Gastrocnemius medialis (tissue), 4 donors: ENCODE measurements at places on chromosomes 12 and 14. TPM values are rescaled to one million over a fixed set of nuclear protein-coding genes. Genes with fewer than 3 reads are reported as not detected.

- no peaks in the 10 kb centered on the region for H3K4me1 ChIP-seq
- no peak overlapping the region for H3K4me3 ChIP-seq
- H3K27ac ChIP-seq, result no peak overlapping the region
Observed at GRCh38 chr14:31659278-31659677, 98.1 kb downstream of the NUBPL start.

- DNase-seq, result no peak
- H3K4me1 ChIP-seq, result no peaks in the 10 kb centered on the region
- no peak overlapping the region for H3K4me3 ChIP-seq
- no peaks in the 10 kb centered on the region for H3K36me3 ChIP-seq
Observed at GRCh38 chr14:57611555-57612075, 118.0 kb upstream of the CCDC198 start.

- DNase-seq, result no peak
- H3K36me3 ChIP-seq, result no peaks in the 10 kb centered on the region
- no peak overlapping the region for H3K4me3 ChIP-seq
- no peaks in the 10 kb centered on the region for H3K27me3 ChIP-seq
- H3K4me1 ChIP-seq, result peaks cover 8% of the 10 kb centered on the region
Observed at GRCh38 chr12:15996254-15996653, 85.1 kb downstream of the DERA start.

GRCh38 chr14:80940146-80940545, 1.4 kb downstream of the CEP128 start:
- no peaks in the 10 kb centered on the region for H3K27me3 ChIP-seq
- DNase-seq, result no peak
- H3K36me3 ChIP-seq, result no peaks in the 10 kb centered on the region
- no peak overlapping the region for H3K27ac ChIP-seq
- H3K4me1 ChIP-seq, result peaks cover 5% of the 10 kb centered on the region

Gene WNT1
- not detected for total RNA-seq

DNA sequence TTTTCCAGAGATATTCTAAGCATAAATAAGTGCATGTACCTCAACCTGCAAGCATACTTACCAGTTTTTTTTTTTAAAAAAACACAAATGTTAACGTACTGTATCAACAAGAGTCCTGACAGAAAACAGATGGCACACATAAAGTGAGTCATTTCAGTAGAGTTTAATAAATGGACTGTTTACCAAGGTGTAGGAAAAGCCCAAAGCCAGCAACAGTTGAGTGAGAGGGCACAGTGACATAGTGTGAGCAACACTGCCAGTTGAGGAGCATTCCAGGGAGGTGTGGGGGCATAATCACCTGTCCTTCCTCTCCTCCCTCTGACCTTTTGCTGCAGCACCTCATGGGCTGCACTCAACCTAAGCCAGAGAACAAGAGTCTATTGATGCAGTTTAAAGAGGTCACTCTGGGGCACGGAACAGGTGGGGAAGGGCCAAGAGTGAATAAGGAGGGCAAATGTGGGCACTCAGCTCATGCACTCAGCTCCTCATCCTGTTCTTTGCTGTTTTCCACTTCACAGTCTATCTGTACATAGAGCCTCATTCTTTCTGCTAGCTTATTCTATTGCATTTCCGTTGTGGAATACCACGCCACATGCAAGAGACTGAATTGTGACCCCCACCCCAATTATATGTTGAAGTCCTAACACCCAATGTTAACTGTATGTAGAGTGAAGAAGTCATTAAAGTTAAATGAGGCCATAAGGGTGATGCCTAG, 29.3 kb downstream of the DHRS2 start:
- no peaks in the 10 kb centered on the region for H3K36me3 ChIP-seq
- no peaks in the 10 kb centered on the region for H3K27me3 ChIP-seq
- no peaks in the 10 kb centered on the region for H3K4me1 ChIP-seq
- no peak for DNase-seq
- no peak overlapping the region for H3K4me3 ChIP-seq

GRCh38 chr14:89757313-89757939, 197.1 kb downstream of the EFCAB11 start:
- no peaks in the 10 kb centered on the region for H3K27me3 ChIP-seq
- H3K36me3 ChIP-seq, result no peaks in the 10 kb centered on the region
- no peaks in the 10 kb centered on the region for H3K4me1 ChIP-seq
- DNase-seq, result no peak
- H3K27ac ChIP-seq, result no peak overlapping the region

GRCh38 chr12:118981285-118982211, at the start of gene SRRM4:
Gene SRRM4, plus strand, starts transcription at chr12:118981541. Its CDS starts 342 bp downstream, at chr12:118981883.
- no peaks in the 10 kb centered on the region for H3K4me1 ChIP-seq
- no peak within 1 kb of the TSS for H3K4me3 ChIP-seq
- DNase-seq, result no peak
- no peaks in the 10 kb centered on the region for H3K36me3 ChIP-seq

DNA sequence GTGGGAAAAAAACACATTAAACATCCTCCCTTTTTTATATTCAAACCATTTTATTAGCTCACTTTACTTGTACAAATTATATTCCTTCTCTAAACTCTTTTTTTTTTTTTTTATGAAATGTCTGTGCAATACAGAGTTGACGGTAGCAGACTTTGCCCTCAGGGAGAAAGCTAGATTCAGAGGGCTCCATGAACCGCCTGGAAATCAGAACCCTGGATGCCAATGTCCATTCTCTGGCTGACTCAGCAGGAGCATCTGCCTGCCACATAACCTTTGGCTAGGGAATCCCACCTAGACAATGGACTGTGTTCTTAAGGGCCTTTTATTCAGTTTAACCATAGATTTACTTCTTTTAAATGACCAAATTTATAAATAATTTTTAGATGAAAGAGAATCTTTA, 467.0 kb downstream of the MDGA2 start:
- no peaks in the 10 kb centered on the region for H3K4me1 ChIP-seq
- H3K4me3 ChIP-seq, result no peak overlapping the region
- H3K36me3 ChIP-seq, result no peaks in the 10 kb centered on the region
- H3K27ac ChIP-seq, result no peak overlapping the region
- DNase-seq, result no peak
- H3K27me3 ChIP-seq, result no peaks in the 10 kb centered on the region

Gene ZDHHC22
- not detected for total RNA-seq

GRCh38 chr12:1832801-1833595, 12.6 kb downstream of the LRTM2 start:
- H3K36me3 ChIP-seq, result no peaks in the 10 kb centered on the region
- DNase-seq, result no peak
- no peak overlapping the region for H3K4me3 ChIP-seq
- no peaks in the 10 kb centered on the region for H3K4me1 ChIP-seq
- no peaks in the 10 kb centered on the region for H3K27me3 ChIP-seq

- no peak overlapping the region for H3K4me3 ChIP-seq
- H3K27ac ChIP-seq, result no peak overlapping the region
Observed at GRCh38 chr12:103244596-103244995, 251.2 kb downstream of the C12orf42 start.

GRCh38 chr12:55974308-55974730, 441 bp downstream of the RAB5B start:
- no peaks in the 10 kb centered on the region for H3K27me3 ChIP-seq
- DNase-seq, result peak; percentile 57
- H3K4me3 ChIP-seq, result peak overlapping the region; percentile 86
- peaks cover 17% of the 10 kb centered on the region for H3K36me3 ChIP-seq
- H3K4me1 ChIP-seq, result peaks cover 28% of the 10 kb centered on the region
- peak overlapping the region; percentile 98 for H3K27ac ChIP-seq

Gene MFAP5
- total RNA-seq, result 78.2 TPM

Gene GPRC5D
- total RNA-seq, result not detected

Gene PARP11
- total RNA-seq, result 0.73 TPM

DNA sequence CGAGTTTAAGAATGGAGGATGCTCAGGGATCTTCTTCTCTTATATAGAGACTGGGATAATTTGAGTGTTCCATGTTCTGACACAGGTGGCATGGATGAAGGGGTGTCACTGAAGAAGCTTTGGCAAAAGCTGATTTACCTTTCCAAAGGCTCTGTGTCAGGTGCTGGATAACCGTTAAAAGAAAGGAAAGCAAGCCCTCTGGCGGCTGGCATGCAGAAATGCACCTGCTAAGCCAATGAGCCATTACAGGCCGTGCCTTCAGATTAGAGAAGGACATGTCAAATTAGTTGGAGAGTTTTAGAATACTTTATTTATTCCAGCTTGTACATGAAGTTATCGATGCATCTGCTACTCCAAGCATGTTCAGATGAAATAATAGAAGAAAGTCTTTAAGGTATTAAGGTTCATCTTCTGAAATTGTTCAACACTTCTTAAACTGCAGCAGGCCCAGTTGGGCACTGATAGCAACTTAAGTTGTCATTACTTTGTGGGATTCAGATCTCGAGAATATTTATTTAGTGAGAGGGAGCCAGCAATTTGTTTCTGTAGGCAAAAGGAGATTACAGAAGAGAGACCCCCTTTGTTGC, 678.2 kb downstream of the NRXN3 start:
- no peak overlapping the region for H3K27ac ChIP-seq
- no peaks in the 10 kb centered on the region for H3K4me1 ChIP-seq
- DNase-seq, result no peak
- no peaks in the 10 kb centered on the region for H3K36me3 ChIP-seq

Gene GNG2
- total RNA-seq, result 1.4 TPM

- DNase-seq, result no peak
- no peak overlapping the region for H3K4me3 ChIP-seq
- H3K27me3 ChIP-seq, result no peaks in the 10 kb centered on the region
- H3K4me1 ChIP-seq, result peaks cover 34% of the 10 kb centered on the region
Observed at GRCh38 chr12:7064516-7064915, 4.0 kb downstream of the C1S start.

DNA sequence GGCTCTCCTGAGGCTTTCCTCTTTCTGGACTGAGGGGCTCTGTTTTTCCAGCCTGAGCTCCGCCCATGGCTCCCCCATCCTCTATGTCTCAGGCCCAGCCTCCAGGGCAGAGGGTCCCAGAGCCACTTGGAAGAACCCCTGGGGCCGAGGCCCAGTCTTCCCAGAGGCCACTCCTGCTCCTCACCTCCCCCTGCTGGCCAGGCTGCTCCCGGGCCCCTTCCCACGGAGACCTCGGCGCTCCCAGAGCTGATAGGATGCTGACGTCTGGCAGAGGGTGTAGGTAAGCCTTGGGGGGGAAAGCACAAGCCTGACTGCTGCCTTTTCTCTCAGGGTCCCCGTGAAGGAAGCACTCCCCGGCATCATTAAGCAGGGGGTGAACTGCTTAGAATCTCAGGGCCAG, 51.4 kb downstream of the ERH start:
- H3K4me1 ChIP-seq, result no peaks in the 10 kb centered on the region
- DNase-seq, result no peak
- no peaks in the 10 kb centered on the region for H3K36me3 ChIP-seq

Gene PTPRR
- total RNA-seq, result not detected

Gene DDX11
- 29.8 TPM for total RNA-seq

DNA sequence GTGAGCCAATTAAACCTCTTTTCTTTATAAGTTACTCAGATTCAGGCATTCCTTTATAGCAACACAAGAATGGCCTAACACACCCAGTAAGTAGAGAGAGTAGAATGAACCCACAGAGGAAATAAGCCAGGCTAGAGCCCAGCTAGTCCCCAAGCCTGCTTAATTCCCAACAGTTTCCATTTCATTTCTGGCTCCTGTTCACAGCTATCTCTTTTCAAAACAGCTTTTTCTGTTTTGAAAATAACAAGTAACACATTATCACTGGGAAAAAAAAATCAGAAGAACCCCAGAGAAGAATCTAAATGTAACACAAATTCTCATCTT, 69.0 kb downstream of the HSPB8 start:
- no peaks in the 10 kb centered on the region for H3K27me3 ChIP-seq
- no peak for DNase-seq
- H3K36me3 ChIP-seq, result no peaks in the 10 kb centered on the region
- H3K27ac ChIP-seq, result peak overlapping the region; percentile 79

GRCh38 chr12:24760162-24760561, 188.7 kb downstream of the BCAT1 start:
- no peaks in the 10 kb centered on the region for H3K27me3 ChIP-seq
- no peak overlapping the region for H3K27ac ChIP-seq
- no peak for DNase-seq

- DNase-seq, result no peak
- H3K4me1 ChIP-seq, result peaks cover 6% of the 10 kb centered on the region
- H3K27me3 ChIP-seq, result no peaks in the 10 kb centered on the region
- H3K36me3 ChIP-seq, result no peaks in the 10 kb centered on the region
- no peak overlapping the region for H3K27ac ChIP-seq
Observed at GRCh38 chr14:20489093-20489994, 16.0 kb upstream of the RNASE10 start.

DNA sequence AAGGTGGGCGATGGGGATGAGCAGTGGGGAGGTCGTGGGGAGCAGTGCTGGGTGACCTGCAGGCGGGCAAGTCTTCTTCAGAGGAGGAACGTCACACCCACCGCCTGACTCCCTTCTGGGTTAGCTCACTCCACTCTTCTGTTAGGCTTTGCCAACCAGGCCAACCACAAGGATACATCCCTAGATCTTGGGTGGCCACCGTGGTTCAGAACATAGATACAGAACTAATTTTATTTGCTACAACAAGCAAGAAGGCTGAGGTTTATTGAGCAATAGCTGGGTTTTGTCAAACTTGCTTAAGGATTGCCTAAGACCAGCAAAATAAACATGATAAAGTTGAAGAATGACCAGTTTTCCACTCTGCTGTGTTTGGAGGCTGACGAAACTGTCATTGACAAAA, 109.4 kb downstream of the DACT1 start:
- peak; percentile 21 for DNase-seq
- H3K27me3 ChIP-seq, result no peaks in the 10 kb centered on the region
- no peak overlapping the region for H3K4me3 ChIP-seq

GRCh38 chr12:12425616-12426015, 68.7 kb downstream of the BORCS5 start:
- no peak overlapping the region for H3K27ac ChIP-seq
- DNase-seq, result no peak
- no peaks in the 10 kb centered on the region for H3K36me3 ChIP-seq
- H3K4me3 ChIP-seq, result no peak overlapping the region
- no peaks in the 10 kb centered on the region for H3K27me3 ChIP-seq
- peaks cover 7% of the 10 kb centered on the region for H3K4me1 ChIP-seq

Gene DENND5B
- 33.7 TPM for total RNA-seq

DNA sequence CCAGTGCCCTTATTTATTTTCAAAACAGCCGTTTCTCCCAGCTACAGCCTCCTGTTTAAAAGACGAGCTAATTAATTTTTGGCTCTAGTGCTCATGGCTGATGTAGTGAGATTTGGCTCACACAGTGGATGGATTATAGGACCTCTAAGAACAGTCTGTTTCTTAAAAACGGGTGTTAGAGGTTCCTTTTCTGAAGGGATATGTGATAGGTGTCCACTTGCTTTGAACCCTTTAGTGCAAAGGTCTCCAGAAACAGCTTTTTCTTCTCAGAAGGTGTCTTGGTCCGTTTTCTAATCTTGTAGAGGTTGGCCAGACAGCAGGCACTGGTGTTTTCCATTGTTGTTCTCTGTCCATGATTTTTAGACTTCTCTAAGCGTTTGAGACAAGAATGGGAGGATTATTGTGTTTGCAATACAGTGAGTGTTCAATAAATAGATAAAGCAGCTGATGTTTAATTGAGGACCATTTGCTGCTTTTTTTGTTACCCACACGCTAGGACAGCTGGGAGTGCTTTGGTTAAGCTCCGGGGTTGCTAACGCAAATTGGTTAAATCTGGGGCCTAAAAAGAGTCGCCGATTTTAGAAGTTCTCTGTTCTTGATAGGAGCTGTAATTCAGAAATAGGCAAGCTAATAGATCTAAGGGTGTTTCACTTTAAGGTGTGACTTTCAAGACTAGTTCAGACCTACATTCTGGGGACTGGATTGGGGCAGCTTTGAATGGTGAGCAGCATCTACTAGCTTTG, 1.0 kb downstream of the BORCS5 start:
- no peaks in the 10 kb centered on the region for H3K36me3 ChIP-seq
- DNase-seq, result no peak
- no peaks in the 10 kb centered on the region for H3K27me3 ChIP-seq
- H3K4me1 ChIP-seq, result peaks cover 16% of the 10 kb centered on the region
- H3K27ac ChIP-seq, result peak overlapping the region; percentile 96

Gene DLST
- 71.3 TPM for total RNA-seq

Gene ANKRD33
- total RNA-seq, result not detected

- H3K4me1 ChIP-seq, result no peaks in the 10 kb centered on the region
- H3K4me3 ChIP-seq, result no peak overlapping the region
- H3K27ac ChIP-seq, result no peak overlapping the region
Observed at GRCh38 chr14:71956920-71957563, 24.8 kb downstream of the RGS6 start.
